ENCODE measurements at places on chromosomes 7 and 10. TPM values are rescaled to one million over a fixed set of nuclear protein-coding genes. Genes with fewer than 3 reads are reported as not detected.

The PTPRE gene
- 8.7 TPM for total RNA-seq

The EFCAB10 gene
- total RNA-seq: not detected

GRCh38 chr10:129875993-129876726, 87.9 kb downstream of the EBF3 start:
- peaks cover 8% of the 10 kb centered on the region for H3K4me1 ChIP-seq
- H3K27ac ChIP-seq: no peak overlapping the region
- DNase-seq: no peak
- peaks cover 24% of the 10 kb centered on the region for H3K36me3 ChIP-seq
- H3K27me3 ChIP-seq: no peaks in the 10 kb centered on the region

GRCh38 chr7:26307226-26307625, 15.6 kb downstream of the SNX10 start:
- no peak overlapping the region for H3K27ac ChIP-seq
- no peaks in the 10 kb centered on the region for H3K27me3 ChIP-seq
- no peaks in the 10 kb centered on the region for H3K36me3 ChIP-seq
- no peak for DNase-seq
- peaks cover 4% of the 10 kb centered on the region for H3K4me1 ChIP-seq

DNA sequence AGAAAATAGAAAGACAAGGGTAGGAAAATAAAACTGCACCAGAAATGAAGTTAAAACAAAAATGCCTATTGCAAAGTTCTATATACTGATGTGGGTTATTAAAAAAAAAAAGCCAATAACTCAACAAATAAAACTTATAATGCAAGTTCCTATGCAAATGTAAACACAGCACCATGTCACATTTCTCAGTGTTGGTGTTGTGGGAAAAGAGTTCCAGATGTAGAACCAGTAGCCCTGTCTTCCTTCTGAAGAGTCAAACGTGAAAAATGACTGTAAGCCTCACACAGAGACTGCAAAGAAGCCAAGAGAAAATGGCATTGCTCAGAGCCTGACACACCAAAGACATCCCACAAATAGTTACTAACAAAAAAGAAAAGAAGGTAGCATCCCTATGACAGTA, 10.1 kb downstream of the PON2 start:
- no peak overlapping the region for H3K4me3 ChIP-seq
- H3K27ac ChIP-seq: no peak overlapping the region
- no peak for DNase-seq
- H3K4me1 ChIP-seq: peaks cover 16% of the 10 kb centered on the region
- no peaks in the 10 kb centered on the region for H3K36me3 ChIP-seq

Data from esophagus muscularis mucosa (tissue), 4 donors.